Ecto neural progenitor cell (in vitro differentiated cells): ENCODE measurements at places on chromosomes 6 and 20.
A peak's percentile ranks its signal among the peaks of the same experiment; 100 is the strongest.

DNA sequence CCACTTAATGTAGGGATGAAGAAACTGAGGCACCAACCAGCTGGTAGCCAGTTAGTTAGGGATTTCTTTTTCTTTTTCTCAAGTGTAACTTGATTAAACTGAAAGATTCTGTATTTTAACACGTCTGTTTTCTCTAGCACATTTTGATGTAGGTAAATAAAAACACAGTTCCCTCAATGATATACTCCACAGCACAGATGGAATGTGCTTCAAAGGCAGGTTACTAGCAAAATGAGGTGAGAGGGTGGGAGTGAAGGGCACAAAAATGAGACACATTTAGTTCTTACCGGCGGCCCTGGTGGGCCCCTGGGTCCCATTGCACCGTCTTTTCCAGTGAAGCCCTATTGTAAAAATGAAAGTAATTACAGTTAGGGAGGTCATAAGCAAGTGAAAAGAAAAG is 108.9 kb downstream of the COL12A1 start:
- DNase-seq, result no peak

GRCh38 chr6:19860235-19860877 is 23.2 kb downstream of the ID4 start:
- DNase-seq, result no peak

- DNase-seq, result no peak
These were observed 18.2 kb downstream of the MAS1 start for GRCh38 chr6:159908979-159909378.

GRCh38 chr20:30816182-30816645 is 441.2 kb upstream of the DEFB115 start:
- no peak for DNase-seq

- no peak for DNase-seq
These were observed 375.0 kb downstream of the CDC5L start for GRCh38 chr6:44762496-44762895.

GRCh38 chr20:24771542-24772061 is 177.5 kb upstream of the CST7 start:
- DNase-seq, result peak; percentile 36

GRCh38 chr20:49461894-49462620 is 20.4 kb downstream of the KCNB1 start:
- no peak for DNase-seq

DNA sequence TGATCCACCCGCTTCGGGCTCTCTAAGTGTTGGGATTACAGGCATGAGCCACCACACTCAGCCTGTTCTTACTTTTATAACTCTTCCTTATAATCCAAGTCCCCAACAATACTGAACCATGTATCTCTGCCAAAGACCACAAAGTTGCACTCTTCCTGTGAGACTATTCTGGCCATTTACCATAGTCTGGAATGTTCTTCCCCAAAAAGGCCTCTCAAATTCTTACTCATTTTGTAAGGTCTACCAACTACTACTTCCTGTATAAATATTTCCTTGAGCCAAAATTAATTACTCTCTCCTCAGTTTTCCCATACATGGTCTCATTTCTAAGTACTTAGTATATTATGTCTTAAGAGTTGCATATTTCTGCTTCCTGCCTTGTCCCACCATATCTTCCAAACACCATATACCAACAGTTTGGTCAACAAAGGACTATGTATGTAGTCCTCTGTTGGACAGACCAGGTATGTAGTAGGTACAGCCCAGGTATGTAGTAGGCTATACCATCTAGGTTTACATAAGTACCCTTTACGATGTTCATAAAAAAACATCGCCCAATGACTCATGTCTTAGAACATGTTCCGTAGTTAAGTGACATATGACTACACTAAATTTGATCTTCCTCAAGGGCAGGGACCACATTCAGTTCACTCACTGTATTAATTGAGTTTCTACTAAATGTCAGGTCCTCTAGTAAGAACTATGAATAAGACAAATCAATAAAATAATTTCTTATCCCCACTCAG is 22.0 kb downstream of the RANBP9 start:
- no peak for DNase-seq

- DNase-seq, result no peak
These were observed 33.8 kb downstream of the TOX2 start for GRCh38 chr20:43948455-43948854.

DNA sequence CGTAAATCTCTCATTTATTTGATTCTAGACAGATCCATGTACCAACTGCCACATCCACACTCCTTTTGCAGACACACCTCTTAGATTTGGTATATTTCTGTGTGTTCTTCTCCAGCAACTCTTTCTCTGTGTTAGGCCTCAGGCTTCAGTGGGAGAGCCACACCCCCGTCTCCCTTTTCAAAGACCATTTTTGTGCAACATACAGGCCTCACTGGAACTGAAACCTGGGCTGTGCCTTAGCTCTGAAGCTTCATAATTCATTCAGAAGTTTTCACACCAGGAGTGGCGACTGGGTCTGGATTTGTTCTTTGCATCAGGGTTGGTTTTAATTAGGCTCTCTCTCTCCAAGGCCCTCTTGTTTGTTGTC is 170.2 kb downstream of the THBS2 start:
- no peak for DNase-seq

DNA sequence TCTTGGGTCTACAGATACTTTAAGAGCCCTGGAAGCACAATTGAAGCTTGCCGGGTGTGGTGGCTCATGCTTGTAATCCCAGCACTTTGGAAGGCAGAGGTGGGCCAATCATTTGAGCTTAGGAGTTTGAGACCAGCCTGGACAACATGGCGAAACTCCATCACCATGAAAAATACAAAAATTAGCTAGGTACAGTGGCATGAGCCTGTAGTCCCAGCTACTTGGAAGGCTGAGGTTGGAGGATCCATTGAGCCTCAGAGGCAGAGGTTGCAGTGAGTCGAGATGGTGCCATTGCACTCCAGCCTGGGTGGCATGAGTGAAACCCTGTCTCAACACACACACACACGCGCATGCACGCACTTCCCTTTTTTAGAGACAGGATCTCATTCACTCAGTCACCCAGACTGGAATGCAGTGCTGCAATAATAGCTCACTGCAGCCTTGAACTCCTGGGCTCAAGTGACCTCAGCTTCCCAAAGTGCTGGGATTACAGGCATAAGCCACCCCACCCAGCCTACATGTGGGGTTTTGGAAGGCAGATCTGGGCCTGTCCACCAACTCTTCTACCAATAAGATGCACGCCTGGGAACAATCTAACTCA is 182.5 kb upstream of the JARID2 start:
- no peak for DNase-seq

DNA sequence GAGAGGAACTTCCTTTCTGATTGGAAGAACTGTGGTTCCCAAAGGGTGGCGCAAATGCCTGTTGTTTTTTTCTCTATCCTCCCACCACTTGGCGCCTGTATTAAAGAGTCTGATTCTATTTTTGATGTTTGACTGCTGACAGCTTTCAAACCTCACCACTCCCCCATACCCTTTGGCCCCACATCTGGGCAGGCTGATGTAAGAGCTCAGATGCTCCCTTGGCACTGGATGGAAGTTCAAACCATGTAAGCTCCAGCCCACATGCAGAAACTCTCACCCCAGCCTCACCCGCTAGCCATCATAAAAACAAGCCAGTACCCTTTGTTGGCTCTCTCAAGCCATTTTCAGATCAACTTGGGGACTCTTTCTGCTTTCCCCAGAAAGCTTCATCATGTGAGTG is 20.0 kb upstream of the TMEM14A start:
- DNase-seq, result no peak

- no peak for DNase-seq
These were observed 115.2 kb upstream of the RNF24 start for GRCh38 chr20:4130404-4131189.

- no peak for DNase-seq
These were observed 145.7 kb downstream of the WDR27 start for GRCh38 chr6:169555971-169556617.

DNA sequence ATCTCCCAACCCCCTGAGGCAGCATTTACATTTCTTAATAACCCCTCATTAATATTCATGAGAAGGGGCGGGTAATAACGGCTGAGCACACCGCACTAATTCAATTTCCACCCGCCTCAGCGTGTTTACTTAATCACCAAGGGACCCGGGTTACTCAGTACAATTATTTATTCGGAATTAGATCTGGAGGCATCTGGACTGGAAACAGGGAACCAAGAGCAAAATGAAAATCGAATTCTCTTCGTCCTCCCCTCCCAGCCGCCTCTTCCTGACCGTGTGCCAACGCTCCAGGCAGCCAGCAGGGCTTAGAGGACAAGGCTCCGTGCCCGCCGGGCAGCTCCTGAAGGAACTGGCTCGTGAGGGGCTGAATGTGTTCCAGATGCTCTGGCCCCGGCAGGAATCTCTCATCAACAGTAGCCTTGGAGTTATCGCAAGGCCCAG is 23.5 kb upstream of the CTNNBL1 start:
- DNase-seq, result no peak

- no peak for DNase-seq
These were observed 101.2 kb upstream of the CLVS2 start for GRCh38 chr6:122894791-122895190.

- DNase-seq, result no peak
These were observed 538.6 kb upstream of the RNF217 start for GRCh38 chr6:124423621-124424020.

DNA sequence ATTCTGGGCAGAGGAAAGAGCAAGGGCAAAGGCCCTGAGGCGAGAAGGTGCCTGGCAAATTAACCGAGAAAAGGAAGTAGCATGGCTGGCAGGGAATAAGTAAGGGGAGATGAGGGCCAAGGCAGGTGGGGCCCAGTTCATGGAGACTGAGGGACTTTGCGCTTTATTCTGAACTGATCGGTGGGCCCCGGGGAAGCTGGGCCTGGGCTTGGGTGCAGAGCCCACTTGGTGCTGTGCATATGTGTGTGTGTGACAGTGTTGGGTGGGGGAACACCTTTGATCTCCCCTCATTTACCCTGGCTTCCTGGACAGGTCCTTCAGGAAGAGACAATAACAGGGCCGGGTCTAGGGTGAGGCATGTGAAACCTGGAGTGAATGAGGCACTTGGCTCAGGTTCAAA is 2.9 kb upstream of the MDFI start:
- DNase-seq, result no peak

- no peak for DNase-seq
These were observed 39.2 kb upstream of the CLDN20 start for GRCh38 chr6:155224618-155225017.

DNA sequence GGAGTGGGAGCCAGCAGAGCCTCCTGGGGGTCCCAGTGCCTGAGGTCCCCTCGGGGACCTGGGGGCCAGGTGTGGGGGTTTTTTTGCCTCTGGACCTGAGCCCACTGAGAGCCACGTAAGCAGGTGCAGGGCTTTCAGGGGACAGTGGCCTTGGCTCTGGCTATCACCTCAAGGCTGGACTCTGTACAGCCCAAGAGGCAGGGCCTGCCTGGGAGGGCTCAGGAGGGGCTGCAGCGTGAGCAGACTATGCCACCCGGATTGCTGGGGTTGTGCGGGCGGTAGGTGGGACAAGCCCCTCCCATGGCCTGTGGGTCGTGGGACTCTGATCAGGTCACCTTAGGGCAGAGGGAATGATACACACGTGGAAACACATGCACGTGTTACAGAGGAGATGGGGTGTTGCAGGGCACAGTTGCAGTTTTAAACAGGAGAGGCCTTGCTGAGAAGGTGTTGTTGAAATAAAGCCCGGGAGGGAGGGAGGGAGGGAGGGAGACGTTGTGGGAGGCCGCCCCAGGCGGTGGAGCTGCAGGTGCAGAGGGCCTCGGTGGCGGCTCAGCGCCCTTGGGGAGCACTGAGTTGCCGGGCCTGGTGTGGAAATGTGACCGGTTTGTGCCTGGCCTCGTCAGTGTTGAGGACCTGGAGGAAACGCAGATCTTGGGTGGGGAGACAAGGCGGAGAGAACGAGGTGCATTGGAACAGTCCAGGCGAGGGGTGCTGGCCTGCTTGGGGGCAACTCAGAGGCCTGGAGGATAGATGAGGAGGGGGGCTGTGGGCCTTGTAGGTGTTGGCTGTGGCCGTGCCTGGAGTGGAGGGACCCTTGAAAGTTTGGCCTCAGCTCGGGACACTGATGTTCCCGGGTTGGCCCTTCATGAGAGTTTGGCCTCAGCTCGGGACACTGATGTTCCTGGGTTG is 2.3 kb downstream of the TCEA2 start:
- no peak for DNase-seq

GRCh38 chr20:9353916-9354276 is 160.5 kb upstream of the LAMP5 start:
- no peak for DNase-seq

DNA sequence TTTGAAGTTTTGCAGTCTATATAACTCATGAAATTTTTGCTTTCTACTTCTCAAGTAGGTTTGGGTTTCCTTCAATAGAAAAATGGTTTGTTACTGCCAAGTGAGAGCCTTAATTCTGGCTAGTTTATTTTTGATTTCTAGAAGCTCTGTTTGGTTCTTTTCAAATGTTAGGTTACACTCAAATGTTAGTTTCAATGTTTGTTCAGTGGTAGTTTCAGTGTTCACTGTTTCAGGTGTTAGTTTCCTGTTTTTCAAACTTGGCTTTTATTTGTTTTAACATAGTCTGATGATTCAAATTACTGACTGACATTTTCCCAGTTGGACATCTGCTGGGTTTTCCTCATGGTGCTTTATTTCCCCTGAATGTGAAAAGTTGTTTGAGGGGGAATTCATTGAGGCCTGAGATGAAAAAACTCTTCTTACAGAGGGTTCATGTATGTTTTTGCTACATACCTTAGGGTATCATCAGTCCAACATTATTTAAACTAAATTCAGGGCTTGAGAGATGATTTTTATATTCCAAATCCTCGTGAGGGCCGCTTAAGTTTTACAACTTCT is 189.0 kb downstream of the JARID2 start:
- no peak for DNase-seq
